ENCODE measurements at places on chromosomes 16 and 17.

- no peak for DNase-seq
Observed at GRCh38 chr17:1047879-1048470, 51.0 kb downstream of the TIMM22 start.

GRCh38 chr16:22192261-22193062 lies 13.6 kb upstream of the EEF2K start:
- peak; percentile 54 for DNase-seq

GRCh38 chr17:32746698-32747097 lies 130.2 kb downstream of the MYO1D start:
- DNase-seq = no peak

DNA sequence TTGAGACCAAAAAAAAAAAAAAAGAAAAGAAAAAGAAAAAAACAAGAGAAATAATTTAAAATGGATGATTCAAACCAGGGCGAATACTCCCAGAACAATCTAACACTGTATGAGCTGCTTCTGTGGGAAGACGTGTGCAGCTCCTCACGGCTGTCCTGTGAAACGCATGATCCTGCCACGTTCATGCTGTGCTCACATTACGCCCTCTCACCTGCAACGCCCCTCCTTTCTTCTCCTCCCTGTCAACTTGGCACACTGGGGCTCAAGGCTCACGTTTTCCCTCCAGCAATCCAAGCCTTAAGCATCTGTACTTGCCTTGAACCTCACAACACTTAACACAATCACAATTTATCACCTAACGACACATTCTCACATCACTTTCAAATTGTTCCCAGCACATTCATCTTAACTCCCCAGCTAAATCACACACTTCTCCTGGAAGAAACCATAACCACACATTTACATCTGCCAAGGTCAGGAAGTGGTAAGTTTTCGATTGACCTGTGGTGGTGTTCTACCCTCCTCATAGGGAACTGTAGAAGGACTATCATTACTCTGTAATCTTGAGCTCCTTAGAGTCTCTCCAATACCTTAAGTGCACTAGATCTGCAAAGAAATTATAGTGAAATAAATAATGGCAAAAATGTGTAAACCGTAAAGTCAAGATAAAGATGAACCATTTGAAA lies 29.1 kb downstream of the MBTPS1 start:
- no peak for DNase-seq

DNA sequence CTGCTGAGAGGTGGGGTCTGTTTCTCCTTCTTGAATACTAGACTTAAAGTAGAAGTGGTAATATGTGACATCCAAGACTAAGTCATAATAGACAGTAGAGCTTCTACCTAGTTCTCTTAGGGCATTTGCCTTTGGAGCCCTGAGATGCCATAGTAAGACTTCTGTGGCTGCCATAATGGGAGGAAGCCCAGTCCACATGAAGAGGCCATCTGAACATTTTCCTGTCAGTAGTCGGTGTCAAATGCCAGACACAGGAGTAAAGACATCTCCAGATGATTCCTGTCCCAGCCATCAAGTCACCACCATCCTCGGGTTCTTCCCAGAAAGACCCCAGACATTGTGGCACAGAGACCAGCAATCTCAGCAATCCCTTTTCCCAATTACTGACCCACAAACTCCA lies 58.1 kb upstream of the IRX6 start:
- DNase-seq = no peak
